ENCODE measurements at places on chromosomes 6 and 20. TPM values are rescaled to one million over a fixed set of nuclear protein-coding genes. Genes with fewer than 3 reads are reported as not detected.

DNA sequence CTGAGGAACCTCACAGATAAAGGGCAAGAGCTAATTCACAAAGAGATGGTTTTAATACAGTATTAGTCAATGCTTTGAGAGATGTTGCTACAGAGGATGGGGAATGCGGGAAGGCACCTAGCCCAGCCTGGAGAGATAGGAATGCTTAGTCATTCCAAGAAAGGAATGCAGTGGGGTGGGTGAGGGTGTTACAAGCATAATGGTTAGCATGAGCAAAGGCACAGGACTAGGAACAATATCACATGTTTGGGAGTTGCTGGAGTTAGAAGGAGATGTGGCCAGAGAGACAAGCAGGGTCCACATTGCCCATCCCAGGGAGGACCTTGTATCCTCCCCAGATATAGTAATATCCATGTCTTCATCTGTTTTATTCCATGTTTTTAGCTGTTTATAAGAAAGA lies 107.0 kb upstream of the OGFRL1 start:
- H3K4me1 ChIP-seq = no peaks in the 10 kb centered on the region
- no peaks in the 10 kb centered on the region for H3K36me3 ChIP-seq
- peaks cover 41% of the 10 kb centered on the region for H3K27me3 ChIP-seq
- H3K4me3 ChIP-seq = no peak overlapping the region
- H3K27ac ChIP-seq = no peak overlapping the region

DNA sequence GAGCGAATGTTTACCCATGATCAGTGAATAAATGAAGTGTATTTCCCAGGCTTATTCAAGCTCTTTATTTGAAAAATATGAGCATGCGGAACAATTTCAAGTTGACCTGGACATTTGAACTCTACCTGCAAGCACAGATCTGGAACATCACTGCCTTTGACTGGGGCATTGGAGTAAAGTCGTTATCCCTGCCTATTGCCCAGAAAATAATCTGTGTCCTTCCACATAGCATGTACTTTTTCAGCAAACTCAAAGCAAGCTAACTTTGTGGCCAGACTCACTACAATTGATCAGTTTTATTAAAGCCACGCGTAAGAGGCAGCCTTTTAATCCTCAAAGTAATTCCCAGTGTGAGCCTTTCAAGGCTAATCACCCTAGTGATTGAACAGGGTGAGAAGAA lies 73.4 kb upstream of the PAK5 start:
- no peaks in the 10 kb centered on the region for H3K36me3 ChIP-seq
- H3K4me1 ChIP-seq = no peaks in the 10 kb centered on the region
- H3K27me3 ChIP-seq = peaks cover 7% of the 10 kb centered on the region
- no peak overlapping the region for H3K27ac ChIP-seq
- DNase-seq = no peak
- no peak overlapping the region for H3K4me3 ChIP-seq

DNA sequence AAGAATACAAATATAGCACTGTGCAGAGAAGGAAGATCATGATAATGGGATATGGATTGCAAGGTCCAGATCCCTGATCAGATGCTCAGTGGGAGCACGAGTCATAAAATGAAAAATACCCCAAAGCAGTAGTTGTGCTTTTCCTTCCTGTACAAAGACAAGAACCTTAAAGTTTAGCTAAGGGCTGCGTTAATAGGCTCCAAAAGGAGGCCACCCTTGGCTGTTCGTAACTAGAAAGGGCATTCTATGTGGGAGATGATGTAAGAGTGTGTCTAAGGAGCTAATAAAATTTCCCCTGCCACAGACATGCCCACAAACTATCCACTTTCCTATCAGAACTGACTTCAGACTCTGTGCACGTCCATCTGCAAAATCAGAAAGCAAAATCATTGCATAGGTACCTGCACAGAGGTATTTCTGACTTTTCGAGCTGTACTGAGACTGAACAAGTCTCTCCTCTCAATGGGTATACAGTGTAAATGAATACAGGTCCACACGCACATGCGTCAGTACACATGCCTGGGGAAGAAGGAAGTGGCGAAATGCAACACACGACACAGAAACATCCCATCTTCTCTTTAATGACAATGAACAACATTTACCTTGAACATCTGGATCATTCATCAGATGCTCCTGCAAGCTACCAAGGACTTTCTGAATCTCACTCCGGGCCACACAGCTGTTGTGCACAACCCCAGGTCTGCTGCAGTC lies 16.9 kb upstream of the ANKRD60 start:
- H3K27ac ChIP-seq = no peak overlapping the region
- H3K27me3 ChIP-seq = no peaks in the 10 kb centered on the region
- no peak overlapping the region for H3K4me3 ChIP-seq
- no peak for DNase-seq

- no peak overlapping the region for H3K4me3 ChIP-seq
- no peaks in the 10 kb centered on the region for H3K4me1 ChIP-seq
- DNase-seq = no peak
- H3K27me3 ChIP-seq = peaks cover 2% of the 10 kb centered on the region
- H3K27ac ChIP-seq = no peak overlapping the region
These were observed 21.2 kb downstream of the ROS1 start for GRCh38 chr6:117404548-117404947.

- H3K36me3 ChIP-seq = no peaks in the 10 kb centered on the region
- H3K4me1 ChIP-seq = peaks cover 19% of the 10 kb centered on the region
- H3K27ac ChIP-seq = no peak overlapping the region
- H3K27me3 ChIP-seq = no peaks in the 10 kb centered on the region
- no peak overlapping the region for H3K4me3 ChIP-seq
These were observed 19.7 kb downstream of the NINL start for GRCh38 chr20:25565578-25566157.

GRCh38 chr6:128690063-128690462 lies 169.7 kb upstream of the PTPRK start:
- peaks cover 53% of the 10 kb centered on the region for H3K27me3 ChIP-seq
- DNase-seq = no peak
- H3K4me1 ChIP-seq = no peaks in the 10 kb centered on the region
- no peak overlapping the region for H3K27ac ChIP-seq
- no peak overlapping the region for H3K4me3 ChIP-seq
- H3K36me3 ChIP-seq = no peaks in the 10 kb centered on the region

DNA sequence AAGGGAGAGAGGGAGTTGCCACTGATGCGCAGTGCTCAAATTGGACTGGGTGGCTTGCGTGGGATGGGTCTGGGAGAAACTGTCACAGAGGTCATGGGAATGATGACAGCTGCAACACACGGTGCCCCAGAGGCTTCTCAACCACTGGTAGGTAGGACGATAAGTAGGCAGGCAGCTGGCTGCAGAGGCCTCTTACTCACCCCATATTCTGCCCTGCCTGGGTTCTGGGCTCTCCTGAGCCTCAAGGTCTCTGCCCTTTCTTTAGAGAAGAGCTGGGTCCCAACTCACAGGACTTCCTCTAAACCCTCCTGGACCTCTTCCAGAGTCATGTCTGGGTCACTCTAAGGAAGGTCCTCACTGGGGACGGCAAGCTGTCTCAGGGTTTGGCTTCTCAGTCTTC lies 37.2 kb upstream of the RNF24 start:
- H3K27ac ChIP-seq = no peak overlapping the region
- no peak for DNase-seq
- H3K36me3 ChIP-seq = no peaks in the 10 kb centered on the region

- DNase-seq = no peak
- peak overlapping the region; percentile 64 for H3K27ac ChIP-seq
- no peak overlapping the region for H3K4me3 ChIP-seq
- peaks cover 39% of the 10 kb centered on the region for H3K27me3 ChIP-seq
- H3K36me3 ChIP-seq = no peaks in the 10 kb centered on the region
These were observed 63.4 kb downstream of the RNF182 start for GRCh38 chr6:13988049-13988738.

- peaks cover 25% of the 10 kb centered on the region for H3K27me3 ChIP-seq
- no peaks in the 10 kb centered on the region for H3K36me3 ChIP-seq
- H3K27ac ChIP-seq = no peak overlapping the region
- no peak overlapping the region for H3K4me3 ChIP-seq
These were observed 8.8 kb upstream of the SRSF6 start for GRCh38 chr20:43448748-43449535.

DNA sequence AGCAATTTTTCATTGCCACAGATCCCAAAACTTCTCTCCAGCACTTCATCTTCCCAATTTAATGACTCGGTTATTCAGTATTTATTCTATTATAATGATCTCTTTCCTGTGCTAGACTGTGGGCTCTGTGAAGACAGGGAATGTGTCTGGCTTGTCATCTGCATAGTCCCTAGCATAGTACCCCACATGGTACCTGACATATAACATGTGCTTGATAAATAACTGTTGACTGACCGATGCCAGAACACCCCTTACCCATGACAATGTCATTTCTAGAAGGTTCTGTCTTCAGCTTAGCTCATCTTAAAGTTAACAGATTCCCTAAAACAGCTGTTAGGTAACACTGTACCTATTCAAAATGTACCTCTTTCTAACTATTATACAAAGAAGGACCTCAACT lies 3.6 kb downstream of the PXMP4 start:
- H3K4me3 ChIP-seq = no peak overlapping the region
- no peak for DNase-seq
- peaks cover 10% of the 10 kb centered on the region for H3K36me3 ChIP-seq
- H3K4me1 ChIP-seq = peaks cover 26% of the 10 kb centered on the region

The MCCD1 gene
- not detected for total RNA-seq

The VTA1 gene
- 37.4 TPM for total RNA-seq

The BLOC1S5 gene
- total RNA-seq = 25.9 TPM

The RHAG gene
- total RNA-seq = not detected

The ASIP gene
- total RNA-seq = not detected

Data from activated T-cell treated with anti-CD3 and anti-CD28 coated beads, Interleukin-2, amount 50 U/mL, for 72 hours (primary cell).